ENCODE measurements at places on chromosomes 1 and 21.
A peak's percentile ranks its signal among the peaks of the same experiment; 100 is the strongest.

- peak; percentile 1 for DNase-seq
These were observed 685.0 kb downstream of the ADGRL2 start for GRCh38 chr1:82485591-82486369.

GRCh38 chr1:56385314-56385713 is 194.0 kb downstream of the PLPP3 start:
- DNase-seq: no peak

DNA sequence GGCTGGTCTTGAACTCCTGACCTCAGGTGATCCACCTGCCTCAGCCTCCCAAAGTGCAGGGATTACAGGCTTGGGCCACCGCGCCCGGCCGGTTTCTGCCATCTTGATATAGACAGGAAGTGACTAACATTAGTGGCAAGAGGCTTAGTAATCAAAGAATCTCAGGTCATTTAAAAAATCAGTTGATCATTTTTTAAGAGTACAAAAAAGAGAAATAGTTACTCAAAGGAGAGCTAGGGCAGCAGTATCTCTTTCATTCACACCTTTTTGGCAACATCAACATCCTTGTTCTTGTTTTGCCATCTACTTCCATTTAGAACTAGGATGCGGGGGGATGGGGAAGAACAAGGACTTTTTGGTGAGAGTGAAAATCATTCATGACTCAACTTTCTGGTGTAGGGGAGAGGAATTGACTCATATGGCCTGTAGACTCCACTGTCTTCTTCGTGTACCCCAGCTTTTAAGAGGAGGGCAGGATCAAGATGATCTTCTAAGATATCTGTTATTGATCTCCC is 8.8 kb downstream of the FCRLB start:
- DNase-seq: peak; percentile 2

DNA sequence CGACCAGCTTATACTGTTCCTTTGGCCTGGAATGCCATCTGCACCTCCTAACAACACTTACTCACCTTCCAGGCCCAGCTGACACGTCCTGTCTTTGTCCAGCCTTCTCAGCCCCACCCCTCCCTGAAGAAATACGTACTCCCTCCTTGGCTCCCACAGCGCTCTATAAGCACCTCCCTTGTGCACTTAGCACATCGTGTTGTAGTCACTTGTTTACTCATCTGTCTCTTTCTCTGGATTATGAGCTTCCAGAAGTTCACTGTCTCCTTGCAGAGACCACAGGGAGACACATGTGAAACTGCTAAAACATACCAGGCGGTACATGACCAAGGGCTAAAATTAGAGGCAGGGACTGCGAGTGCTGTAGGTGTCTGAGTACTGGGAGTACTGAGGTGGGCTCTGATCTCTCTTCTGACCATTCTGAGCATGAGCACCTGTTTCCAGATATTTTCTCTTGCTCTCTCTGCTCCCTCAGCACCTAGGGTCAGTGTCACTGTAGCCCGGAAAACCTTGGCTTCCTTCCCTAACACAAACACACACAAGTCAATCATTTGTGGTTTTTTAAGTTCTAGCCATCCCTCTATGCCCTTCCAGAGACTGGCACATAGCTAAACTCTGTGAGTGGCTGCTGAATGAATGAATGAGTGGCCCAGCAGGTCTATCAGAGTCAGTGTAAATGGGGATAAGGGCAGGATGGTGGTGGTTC is 5.1 kb downstream of the DCST1 start:
- no peak for DNase-seq

GRCh38 chr21:39980241-39980820 is 113.1 kb downstream of the PCP4 start:
- DNase-seq: no peak

DNA sequence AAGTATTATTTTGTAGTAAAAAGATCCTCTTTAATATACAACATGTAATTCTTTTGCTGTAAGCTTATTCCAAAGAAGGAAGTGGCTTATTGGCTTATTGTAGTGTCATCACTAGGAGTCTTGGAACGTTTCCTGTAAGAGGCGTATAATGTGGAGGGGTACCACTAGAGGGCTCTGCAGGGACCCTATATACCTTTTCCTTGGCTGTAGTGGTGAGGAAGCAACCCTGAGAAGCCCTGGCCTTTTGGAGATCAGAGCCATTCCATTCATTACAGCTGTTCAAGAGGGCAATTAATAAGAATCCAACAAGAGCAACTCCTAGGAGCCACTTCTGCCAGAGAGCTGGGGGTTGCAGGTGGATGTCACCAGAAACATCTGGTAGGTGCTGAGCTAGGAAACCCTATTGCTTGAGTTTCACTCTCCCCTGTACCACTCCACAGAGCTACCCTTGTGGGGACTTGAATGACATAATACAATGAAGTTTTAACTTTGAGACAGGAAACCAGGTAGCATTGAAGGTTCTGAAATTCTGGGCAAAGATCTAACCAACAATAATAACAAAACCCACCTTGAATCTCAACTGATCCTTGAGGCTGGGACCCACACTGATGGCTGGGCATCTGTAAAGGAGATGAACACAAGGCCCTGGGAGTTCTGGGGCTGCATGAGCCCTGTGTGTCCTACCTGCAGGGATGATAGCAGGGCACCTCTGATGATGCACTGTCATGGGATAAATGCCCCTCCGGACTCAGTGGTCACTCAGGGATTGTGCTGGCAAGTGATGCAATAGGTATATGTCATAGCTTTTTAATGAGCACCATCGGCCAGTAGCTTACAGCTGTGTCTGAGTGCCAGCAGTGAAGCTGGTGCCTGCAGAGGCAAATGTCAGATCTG is 160.2 kb upstream of the COA6 start:
- DNase-seq: no peak

DNA sequence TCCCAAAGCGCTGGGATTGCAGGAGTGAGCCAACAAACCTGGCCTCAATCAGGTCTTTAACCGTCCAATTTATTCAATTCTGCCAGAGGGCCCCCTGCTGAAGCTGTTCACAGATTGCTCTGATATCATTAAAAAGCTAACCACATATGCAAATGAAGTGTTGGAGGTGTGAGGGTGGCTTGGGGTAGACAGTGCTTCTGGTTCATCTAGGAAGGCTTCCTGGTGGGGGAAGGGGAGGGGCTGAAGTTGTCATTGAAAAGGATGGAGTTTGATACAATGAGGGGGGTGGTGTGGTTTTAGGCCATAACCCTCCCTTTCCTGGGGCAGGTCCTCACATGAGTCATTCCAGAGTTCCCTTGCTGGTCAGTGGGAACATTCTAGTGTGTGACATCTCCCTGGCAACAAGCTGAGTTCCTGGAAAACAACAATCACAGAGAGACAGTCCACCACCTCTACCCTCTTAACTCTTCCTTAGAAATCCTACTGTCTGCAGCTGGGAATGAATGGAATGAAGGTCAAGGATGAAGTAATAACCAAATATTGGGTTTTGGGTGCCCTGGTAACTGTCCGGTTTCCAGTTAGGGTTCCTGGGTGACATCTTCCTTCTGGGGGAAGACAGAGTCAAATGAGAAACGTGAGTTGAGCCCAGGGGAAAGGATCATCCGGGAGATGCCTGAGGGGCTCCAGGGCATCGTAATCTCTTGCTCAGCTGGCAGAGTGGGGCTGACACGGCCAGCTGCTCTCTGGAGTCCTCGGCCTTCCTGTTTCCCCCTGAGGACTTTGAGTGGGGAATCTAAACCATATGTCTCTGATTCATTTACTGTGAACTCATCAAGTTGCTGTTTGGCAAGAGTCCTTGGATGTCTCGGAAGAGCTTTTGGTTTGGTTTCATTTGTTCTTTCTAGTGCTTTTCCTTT is 32.2 kb downstream of the BATF3 start:
- no peak for DNase-seq

- DNase-seq: no peak
These were observed 51.0 kb downstream of the SGIP1 start for GRCh38 chr1:66585002-66585401.

DNA sequence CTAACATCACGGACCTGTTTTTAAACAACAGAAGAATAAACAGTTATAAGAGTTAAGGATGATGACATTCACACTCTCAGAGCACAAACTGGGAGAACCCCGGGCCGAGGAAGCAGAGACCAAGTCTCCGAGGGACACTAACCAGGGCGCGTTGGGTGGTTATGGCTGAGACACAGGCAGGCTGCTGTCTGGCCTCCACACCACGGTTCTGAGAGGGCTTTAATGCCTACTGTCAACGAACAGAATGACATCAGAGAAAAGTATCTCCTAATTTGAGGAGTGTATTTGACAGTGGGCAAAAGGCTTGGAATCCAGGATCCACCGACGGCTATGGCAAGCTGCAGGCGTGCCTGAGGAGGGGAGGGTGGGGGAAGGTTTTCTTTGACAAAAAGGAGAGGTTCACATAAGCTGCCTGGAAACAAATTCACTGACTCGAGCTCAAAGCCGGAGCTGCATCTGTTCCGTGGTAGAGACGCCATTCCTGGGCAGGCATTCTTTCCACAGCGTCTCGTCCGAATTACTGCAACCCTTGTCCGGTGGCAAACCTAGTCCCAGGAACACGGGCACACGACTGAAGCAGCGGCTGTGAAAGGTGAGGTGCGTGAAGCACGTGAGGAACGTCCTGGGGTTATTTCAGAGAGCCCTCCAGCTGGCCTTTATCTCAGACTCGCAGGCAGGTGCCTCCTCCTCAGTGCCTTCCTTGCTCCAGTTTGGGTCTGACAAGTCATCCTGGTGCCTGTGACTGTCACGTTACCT is 9.4 kb downstream of the POFUT2 start:
- no peak for DNase-seq

DNA sequence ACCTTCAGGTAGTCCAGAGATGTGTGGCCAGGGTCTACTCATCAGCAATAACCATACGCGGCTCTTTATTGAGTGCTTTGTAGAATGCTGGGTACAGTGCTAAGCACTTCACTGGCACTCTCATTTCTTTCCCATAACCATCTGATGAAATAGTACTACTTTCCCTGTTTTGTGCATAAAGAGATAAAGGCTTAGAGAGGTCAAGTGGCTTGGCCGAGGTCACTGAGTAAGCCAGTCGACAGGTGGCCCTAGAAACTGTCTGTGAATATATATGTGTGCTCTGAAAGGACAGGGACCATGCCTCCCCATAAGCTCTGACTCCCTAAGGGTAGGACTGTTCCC is 52.8 kb downstream of the NENF start:
- DNase-seq: no peak

DNA sequence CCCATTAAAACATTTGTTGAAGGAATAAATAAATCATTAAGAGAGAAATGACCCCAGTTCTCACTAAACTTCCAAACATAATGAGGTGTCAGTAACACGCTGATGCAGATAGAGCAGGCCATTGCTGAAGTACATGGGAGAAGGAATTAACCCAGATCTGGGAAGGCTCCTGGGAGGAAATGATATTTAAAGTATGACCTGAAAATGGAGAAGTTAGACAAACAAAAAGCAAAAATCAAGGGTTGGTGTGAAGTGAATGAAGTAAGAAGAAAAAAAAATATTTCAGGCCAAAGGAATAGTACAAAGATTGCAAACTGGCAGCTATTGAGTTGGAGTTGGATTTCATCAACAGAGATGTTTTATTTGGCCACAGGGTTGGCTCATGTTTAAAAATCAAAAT is 71.4 kb downstream of the RGS2 start:
- DNase-seq: no peak

All from SW 1271 (cell line).